Activated naive CD8-positive, alpha-beta T cell treated with anti-CD3 and anti-CD28 coated beads for 36 hours (primary cell): ENCODE measurements at places on chromosomes 12 and 14. TPM values are rescaled to one million over a fixed set of nuclear protein-coding genes. Genes with fewer than 3 reads are reported as not detected.

- no peaks in the 10 kb centered on the region for H3K4me1 ChIP-seq
- H3K4me3 ChIP-seq, result no peak overlapping the region
- no peaks in the 10 kb centered on the region for H3K27me3 ChIP-seq
- H3K27ac ChIP-seq, result no peak overlapping the region
- DNase-seq, result no peak
Observed at GRCh38 chr14:48401321-48401720, 725.9 kb upstream of the MDGA2 start.

DNA sequence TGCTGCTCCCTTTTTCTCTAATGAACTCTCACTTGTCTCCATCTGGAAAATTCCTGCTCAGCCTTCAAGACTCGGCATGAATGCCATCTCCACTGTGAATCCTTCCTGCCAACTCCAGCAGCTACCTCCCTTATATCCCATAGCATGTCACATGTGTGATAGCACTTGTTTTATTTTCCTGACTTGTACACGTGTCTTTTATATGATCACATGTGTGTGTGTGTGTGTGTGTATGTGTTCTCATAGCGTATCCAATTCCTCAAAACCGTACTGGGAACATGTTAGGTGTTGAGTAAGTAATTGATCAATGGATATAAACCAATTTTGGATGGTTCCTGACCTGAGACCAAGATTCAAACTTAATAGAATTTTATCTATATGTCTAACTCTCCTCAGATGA lies 1107.7 kb downstream of the GALC start:
- no peaks in the 10 kb centered on the region for H3K4me1 ChIP-seq
- H3K27ac ChIP-seq, result no peak overlapping the region
- no peaks in the 10 kb centered on the region for H3K36me3 ChIP-seq
- DNase-seq, result no peak

GRCh38 chr12:52274521-52275120 lies at the start of gene KRT86:
KRT86 (plus strand) TSS chr12:52274645; CDS start chr12:52301917, 27,272 bp downstream.
- no peaks in the 10 kb centered on the region for H3K36me3 ChIP-seq
- no peak within 1 kb of the TSS for H3K27ac ChIP-seq
- H3K4me1 ChIP-seq, result peaks cover 3% of the 10 kb centered on the region

- no peak overlapping the region for H3K4me3 ChIP-seq
- DNase-seq, result no peak
- no peaks in the 10 kb centered on the region for H3K4me1 ChIP-seq
- no peaks in the 10 kb centered on the region for H3K27me3 ChIP-seq
- no peak overlapping the region for H3K27ac ChIP-seq
- H3K36me3 ChIP-seq, result no peaks in the 10 kb centered on the region
Observed at GRCh38 chr12:71742998-71743397, 11.7 kb upstream of the RAB21 start.

DNA sequence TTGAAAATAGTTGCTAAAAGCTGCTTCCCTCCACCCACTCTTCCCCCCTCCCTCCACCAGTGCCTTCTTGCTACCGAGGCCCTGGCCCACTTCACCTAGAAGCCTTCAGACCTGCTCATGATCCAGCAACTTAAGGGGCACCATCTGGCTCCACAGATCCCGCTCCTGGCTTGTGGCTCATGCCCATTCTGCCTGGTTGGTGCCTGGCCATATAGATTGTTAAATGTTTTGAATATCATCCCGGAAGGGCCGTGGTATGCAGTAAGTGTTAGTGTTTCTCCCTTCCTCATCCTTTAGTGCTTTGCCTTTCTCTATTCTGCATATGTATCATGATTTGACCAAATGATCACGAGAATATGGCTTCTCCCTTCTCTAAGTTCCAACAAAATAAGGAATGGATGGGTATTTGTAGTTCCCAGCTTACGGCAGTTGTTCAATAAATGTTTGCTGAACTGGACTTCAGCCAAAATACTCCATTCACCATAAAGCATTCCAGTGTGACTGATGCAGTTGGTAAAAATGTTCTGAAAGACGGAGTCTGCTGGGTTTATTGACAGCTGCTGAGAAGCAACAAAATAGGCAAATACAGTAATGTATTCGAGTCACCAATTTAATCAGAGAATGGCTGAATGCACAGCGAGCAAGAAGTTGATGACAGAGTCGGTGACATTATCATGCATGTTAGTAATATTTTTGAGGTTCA lies 30.7 kb downstream of the GRIP1 start:
- H3K27me3 ChIP-seq, result no peaks in the 10 kb centered on the region
- no peak for DNase-seq
- H3K4me1 ChIP-seq, result no peaks in the 10 kb centered on the region
- no peak overlapping the region for H3K4me3 ChIP-seq

GRCh38 chr12:30395190-30395589 lies 300.5 kb downstream of the IPO8 start:
- H3K27ac ChIP-seq, result no peak overlapping the region
- H3K36me3 ChIP-seq, result no peaks in the 10 kb centered on the region
- H3K27me3 ChIP-seq, result no peaks in the 10 kb centered on the region
- no peak overlapping the region for H3K4me3 ChIP-seq

DNA sequence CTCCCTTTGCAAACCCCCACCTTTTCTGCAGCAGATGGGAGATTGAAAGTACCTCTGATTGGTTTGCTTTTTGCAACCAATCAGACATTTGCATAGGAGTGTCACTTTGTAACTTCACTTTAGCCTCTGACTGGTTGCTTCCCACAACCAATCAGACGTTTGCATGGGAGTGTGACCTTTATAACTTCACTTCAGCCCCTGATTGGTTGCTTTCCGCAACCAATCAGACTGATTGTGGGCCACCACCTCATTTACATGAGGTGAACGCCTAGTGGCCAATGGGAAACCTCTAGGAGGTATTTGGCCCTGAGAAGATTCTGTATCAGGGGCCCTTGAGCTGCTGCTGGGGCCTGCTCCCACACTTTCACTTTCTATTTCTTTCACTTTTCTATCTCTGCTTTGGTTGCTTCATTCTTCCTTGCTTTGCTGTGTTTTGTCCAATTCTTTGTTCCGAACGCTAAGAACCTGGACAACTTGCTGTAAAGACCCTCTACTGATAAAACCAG lies 106.0 kb upstream of the PRICKLE1 start:
- no peaks in the 10 kb centered on the region for H3K36me3 ChIP-seq
- no peaks in the 10 kb centered on the region for H3K4me1 ChIP-seq
- no peak overlapping the region for H3K4me3 ChIP-seq
- no peak for DNase-seq
- H3K27ac ChIP-seq, result no peak overlapping the region

DNA sequence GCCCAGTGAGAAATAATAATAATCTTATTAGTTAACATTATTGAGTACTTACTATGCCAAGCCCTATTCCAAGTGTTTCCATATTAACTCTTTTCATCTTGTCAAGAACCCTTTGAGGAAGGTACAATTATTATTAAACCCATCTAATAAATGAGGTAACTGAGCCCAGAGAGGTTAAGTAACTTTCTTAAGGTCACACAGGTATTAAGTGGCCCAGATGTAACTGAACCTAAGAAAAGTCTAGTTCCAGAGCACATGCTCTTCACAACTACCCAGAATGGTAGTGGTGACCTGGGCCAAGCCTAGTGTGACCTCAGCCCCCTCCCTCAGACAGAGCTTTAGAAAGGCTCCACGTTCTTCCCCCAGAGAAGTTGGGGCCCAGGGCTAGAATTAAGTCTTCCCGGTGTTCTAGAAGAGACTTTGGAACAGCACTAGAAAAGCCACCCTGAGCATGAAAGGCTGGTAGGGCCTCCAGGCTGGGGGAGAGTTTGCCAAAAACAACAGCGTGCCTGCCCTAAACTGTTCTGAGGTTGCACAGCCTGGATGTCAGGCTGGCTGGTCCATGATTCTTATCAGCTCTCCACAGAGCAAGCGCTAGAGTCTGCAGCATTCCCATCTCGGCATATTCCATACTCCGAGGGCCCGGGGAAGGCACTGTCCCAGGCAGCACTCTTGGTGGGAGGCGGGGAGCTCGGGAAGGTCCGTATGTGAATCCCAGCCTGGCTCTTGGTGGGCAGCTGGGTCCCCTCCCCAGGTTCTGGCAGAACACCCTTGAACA lies 41.3 kb upstream of the CTDSP2 start:
- H3K4me3 ChIP-seq, result no peak overlapping the region
- no peak overlapping the region for H3K27ac ChIP-seq
- no peak for DNase-seq

GRCh38 chr12:18158774-18159557 lies 69.0 kb upstream of the RERGL start:
- peak; percentile 3 for DNase-seq
- no peak overlapping the region for H3K4me3 ChIP-seq
- H3K36me3 ChIP-seq, result no peaks in the 10 kb centered on the region
- H3K4me1 ChIP-seq, result no peaks in the 10 kb centered on the region

- H3K4me1 ChIP-seq, result peaks cover 14% of the 10 kb centered on the region
- no peak overlapping the region for H3K27ac ChIP-seq
- peaks cover 13% of the 10 kb centered on the region for H3K36me3 ChIP-seq
- H3K27me3 ChIP-seq, result peaks cover 5% of the 10 kb centered on the region
- no peak overlapping the region for H3K4me3 ChIP-seq
Observed at GRCh38 chr12:75721796-75722195, 210.4 kb upstream of the KRR1 start.

Gene LGR5
- not detected for total RNA-seq

Gene TMEM63C
- total RNA-seq, result 1.2 TPM

Gene ANKRD33
- total RNA-seq, result not detected

Gene STXBP6
- total RNA-seq, result not detected
